ENCODE measurements at places on chromosomes 5 and 9.

- DNase-seq, result no peak
Observed at GRCh38 chr5:54176066-54176830, 134.1 kb downstream of the ARL15 start.

GRCh38 chr9:78324068-78324650 is 27.2 kb downstream of the PSAT1 start:
- DNase-seq, result no peak

DNA sequence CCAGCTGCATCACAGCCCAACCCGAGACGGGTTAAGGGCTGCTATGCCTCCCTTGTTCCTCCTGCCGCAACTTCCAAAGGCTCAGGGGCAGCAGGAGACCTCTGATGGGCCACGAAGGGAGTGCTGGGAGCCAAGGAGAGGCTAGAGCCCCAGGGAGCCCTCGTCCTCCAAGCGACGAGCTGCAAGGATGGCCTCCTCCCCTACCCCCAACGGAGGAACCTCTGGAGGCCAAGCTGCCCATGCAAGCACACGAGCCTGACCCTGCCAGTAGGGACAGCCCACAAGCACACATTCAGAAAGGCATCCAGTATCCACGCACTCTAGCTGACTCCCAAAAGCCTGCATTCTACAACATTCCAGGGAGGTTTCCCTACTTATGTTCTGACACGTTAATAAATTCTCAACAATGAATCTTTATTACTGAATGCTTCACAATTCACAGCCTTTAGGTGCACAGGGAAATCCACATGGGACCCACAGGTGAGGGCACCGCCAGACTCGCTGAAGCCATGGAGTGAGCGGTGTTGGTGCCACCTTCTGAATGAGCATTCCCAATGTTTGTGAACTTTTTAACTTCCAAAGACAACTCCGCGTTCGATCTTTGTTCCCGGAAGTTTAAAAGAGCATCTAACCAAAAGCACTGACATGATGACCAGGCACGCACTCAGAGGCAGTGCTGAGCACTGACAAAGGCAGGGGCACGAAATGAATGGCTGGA is 28.7 kb downstream of the IPPK start:
- no peak for DNase-seq

DNA sequence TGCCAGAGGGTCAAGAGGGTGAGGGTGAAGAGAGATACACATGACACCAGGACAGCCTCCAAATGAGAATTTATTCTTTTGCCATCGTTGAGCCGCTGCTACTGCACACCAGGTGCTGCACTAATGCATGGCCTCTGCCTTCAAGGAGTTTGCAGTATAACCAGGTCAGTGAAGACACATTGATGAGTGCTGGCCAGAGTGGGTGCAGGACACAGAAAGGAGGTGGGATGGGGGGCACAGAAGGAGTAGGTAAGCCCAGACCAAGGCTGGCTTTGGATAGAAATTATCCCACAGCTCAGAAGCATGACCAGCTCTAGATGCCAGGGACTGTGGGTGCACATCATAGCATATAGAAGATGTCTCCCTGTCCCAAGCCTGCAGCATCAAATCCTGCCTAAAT is 38.0 kb downstream of the FOXI1 start:
- DNase-seq, result no peak

DNA sequence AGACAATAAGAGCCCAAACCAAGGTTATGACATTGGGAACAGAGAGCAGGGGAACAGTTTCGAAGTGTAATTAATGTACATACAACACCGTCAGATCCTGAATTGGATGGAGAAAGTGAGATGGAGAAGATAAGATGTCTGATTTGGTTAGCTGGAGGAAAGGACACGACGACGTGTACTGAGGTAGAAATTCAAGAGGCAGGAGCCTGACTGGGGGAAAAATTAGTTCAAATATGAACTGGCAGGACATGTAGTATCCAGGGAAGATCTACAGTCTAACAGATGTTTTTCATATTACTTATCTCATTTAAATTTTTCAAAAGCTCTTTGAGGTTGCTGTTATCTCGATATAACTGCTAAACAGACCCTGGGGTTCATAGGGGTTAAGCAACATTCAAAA is 114.7 kb downstream of the TMEM232 start:
- DNase-seq, result no peak

- DNase-seq, result no peak
Observed at GRCh38 chr5:14426521-14426920, 155.1 kb upstream of the OTULINL start.

DNA sequence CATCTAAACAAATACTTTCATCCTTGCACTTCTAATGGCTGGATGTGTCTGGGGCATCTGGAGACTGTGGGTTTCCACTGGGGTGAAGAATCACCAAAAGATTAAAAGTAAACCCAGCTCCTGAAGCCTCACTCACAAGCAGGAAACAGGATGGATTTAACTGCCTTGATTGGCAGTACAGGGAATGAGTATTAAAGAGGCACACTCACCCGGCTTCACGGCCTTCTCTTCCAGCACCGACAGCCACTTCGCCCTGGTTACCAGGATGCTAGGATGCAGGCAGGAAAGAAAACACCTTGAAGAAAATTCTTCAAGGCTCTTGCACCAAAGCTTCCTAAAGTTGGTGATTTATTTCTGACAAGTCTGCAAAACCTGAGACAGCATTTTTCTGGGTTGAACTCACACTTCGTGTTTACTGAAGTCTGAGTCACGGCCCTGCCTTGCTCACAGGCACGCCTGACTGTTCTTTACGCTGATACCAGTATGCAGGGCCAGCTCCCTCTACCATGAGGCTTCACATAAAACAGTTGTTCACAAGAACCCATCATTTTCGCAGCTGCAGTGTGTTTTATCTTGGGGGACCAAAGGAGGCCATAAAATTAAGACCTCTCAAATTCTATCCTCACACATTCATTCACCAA is 56.5 kb upstream of the ZNF354A start:
- DNase-seq, result no peak

DNA sequence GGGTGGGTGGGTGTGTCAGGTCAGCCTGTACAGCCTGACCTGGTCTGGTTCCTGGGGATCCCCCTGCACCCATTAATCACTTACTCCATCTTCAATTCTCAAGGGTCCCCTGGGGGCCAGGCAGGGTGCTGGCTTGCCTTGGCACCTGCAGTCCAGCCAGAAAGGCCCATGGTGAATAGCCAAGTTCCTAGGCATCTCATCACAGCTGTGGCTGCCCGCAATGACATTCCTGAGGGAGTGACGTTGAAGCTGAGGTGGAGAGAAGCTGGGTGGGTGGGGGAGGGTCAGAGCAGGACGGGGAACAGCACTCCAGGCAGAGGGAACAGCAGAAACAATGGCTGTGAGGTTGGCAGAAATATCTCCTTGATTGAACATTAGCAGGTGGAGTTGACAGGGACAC is 10.6 kb downstream of the HMCN2 start:
- no peak for DNase-seq

DNA sequence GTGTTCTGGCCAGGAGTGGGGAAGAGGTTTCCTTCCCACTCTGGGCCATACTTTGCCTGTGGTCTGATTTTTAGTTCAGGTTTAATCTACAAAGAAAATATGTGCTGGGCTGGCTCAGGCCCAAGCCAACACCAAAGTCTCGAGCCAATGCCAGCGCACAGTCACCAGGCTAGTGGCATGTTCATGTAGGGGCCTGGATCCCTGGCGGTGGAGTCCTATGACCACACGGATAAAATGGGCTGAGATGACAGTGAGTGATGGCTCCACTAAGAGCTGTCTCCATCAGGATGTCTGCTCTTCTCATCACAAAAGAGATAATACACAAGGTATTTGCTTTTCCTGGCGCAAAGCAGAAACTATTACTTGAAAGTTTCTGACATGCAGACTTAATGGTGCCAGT is 92.9 kb upstream of the PTPN3 start:
- no peak for DNase-seq

DNA sequence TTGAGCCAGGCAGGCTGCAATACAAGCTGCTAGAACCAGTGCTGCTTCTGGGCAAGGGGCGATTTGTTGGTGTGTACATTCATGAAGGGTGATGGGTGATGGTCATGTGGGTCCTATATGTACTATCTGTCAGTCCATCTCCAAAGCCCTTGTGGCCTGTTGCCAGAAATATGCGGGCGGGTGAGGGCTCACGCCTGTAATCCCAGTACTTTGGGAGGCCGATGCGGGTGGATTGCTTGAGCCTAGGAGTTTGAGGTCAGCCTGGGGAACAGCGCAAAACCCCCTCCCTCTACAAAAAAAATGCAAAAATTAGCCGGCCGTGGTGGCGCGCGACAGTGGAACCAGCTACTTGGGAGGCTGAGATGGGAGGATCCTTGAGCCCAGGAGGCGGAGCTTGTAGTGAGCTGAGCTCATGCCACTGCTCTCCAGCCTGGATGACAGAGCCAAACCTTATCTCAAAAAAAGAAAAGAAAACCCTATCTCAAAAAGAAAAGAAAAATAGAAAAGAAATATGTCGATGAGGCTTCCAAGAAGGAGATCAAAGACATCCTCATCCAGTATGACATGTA is 45.0 kb upstream of the KLF4 start:
- DNase-seq, result no peak

GRCh38 chr9:89956907-89957306 is 352.1 kb downstream of the GADD45G start:
- DNase-seq, result no peak

GRCh38 chr5:62643556-62644451 is 65.2 kb downstream of the LRRC70 start:
- DNase-seq, result no peak

DNA sequence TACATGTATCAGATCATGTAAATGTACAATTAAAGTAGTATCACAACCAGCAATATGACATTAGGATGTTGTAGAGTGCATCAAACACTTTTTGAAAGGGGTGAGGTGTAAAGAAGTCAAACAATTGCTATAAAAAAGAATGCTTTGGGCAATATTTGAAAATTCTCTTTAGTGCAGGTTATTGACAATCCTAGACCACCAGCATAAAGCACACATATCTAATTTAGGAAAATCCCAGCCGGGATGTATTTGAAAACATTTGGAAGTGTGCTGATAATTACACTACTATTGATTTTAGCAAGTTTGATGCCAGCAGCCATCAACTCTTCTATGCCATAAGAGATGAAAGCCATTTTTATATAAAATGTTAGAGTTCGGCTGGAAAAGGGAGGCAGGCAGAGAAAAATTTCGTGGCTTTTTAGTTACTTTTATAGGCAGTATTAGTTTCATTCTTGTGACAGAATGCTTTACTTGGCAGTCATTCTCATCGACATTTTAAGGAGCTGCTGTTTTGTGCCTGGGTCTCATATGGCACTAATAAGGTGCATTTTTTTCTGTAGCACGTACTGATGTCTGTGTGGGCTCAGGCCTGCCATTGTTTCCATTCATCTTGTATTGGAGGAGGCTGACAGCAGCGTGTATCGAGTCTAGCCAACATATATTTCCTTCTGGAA is 285.7 kb downstream of the AOPEP start:
- no peak for DNase-seq

- no peak for DNase-seq
Observed at GRCh38 chr5:15654779-15655178, 154.8 kb downstream of the FBXL7 start.

DNA sequence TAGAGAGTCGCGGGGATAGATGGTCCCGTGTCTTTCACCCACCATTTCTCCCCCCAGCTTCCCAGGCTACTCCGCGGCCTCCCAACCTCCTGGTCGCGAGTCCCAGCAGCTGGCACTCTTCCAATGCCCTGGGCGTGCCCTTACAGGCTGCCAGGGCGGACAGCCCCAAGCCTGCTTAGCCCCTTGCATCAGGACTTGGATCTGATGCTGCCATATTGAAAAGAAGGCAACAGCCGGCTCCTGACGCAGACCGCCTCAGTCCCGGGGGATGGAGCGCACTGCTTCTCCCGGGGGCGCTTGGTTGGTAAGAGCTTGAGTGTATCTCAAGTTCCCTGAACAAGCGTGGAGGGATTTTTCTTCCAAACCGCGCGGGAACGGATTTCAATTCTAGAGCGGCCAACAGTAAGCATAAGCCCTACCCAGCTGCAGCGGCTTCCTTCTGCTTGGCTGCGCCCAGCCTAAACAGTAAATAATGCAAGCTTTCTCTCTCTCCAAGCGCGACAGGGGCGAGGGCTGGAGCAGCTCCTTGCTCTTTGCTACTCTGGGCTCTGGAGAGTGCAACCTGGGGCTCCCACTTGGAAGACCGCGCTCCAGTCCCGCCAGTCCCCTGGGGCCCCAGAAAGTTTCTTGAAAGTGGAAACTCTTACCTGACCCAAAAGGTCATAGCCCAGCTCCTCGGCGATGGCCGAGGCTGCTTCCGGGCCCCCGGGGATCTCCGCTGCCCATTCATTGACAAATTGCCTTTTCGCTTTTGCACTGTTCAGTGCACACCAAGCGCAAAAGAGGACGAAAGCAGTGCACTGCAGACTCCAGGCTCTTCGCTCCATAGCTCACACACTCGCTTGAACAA is 607 bp downstream of the PCSK1 start:
- DNase-seq, result no peak

DNA sequence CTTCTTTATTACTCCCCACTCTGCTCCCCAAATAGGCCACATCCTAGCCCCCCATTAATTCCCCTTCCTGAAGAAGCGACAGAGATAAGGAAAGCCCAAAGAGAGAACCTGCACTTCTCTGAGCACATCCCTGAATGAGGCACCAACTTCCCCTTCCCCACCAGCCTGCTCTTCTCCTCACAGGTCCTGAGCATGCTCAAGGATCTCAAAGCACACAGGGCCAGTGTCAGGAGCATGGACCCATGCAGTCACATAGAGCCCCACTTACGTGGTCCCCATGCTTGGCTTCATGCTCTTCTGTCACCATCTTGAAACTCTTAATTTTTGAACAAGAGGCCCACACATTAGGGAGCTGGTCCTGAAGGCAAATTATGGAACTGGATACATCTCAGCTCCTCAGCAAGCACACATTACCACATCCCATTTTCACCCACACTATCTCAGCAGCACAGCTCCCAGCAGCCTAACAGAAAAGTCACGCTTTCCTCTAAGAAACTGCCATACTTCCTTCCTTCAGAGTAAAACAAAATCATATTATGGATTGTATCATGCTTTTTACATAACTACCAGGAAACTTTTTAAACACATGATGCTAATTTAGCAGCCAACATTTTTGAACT is 99.8 kb downstream of the NFIB start:
- DNase-seq, result no peak

DNA sequence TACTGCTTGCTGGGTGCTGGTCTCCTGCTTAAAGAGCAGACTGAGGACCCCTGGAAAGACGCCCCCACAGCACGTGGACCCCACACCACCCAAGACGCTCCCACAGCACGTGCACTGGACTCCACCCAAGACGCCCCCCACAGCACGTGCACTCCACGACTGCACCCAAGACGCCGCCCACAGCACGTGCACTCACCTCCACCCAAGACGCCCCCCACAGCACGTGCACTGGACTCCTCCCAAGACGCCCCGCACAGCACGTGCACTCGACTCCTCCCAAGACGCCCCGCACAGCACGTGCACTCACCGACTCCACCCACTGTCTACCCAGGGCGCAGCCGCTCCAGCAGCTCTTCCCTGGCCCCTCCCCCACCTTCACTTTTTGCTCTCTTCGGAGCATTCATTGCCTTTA is 50.5 kb downstream of the EHMT1 start:
- DNase-seq, result no peak

Measured in kidney capillary endothelial cell (primary cell).